ENCODE measurements at places on chromosomes 2 and 18.

- no peak for DNase-seq
Measured at GRCh38 chr2:191158747-191159146, 8.0 kb upstream of the STAT4 start.

DNA sequence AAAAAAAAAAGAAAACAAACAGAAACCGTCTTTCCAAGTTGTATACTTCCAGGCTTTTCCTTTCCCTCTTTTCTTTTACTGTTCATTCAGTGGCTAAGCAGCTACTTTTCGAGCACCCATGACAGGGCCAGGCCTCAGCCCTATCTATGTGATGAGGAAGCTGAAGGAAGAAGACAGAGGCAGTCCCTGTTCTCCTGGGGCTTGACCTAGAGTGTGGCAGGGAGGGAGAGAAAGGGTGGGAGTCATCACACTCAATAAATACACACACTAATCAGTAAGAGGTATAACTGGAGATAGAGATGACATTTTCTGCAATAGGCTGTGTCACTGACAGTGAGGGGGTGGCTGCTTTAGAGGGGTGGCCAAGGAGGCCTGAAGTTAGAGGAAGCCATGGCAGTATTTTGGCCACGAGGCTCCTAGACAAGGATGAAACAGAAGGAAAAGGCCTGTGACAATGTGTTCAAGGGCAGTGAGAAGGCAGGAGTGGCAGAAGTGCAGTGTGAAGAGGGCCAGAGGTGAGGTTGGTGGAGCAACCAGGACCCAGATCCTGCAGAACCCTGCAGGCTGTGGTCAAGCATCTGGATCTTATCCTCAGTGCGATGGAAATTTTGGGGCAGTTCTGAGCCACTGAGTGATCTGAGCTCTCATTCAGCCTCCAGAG, 131.8 kb upstream of the TTC39C start:
- no peak for DNase-seq

DNA sequence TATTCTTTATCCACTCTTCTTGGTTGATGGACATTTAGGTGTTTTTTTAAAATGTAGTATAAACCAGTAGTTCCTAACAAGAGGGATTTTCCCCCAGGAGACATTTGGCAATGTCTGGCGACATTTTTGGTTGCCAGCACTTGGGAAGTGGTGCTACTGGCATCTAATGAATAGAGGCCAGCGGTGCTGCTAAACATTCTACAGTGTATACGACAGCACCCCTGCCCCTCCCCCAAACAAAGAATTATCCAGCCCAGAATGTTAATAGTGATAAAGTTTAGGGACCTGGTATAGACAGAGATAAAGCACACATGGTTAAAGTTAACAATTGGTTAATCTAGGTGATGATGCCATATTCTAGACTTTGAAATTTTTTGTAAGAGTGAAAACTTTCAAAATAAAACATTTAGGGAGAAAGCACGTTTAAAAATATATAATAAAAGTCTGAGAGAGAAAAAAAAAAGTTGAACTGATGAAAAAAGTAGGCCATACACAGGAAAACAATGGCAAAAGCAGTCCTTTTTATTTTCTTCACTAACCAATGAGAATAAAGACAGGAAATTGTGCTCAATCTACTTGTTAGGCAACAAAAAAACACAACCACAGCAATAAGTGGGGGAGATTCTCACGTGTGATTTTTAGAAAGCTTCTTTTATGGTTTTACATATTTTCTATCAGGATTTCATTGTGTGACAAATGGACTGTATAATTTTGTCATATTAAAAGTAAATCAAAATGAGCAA, 14.8 kb downstream of the FBXO48 start:
- DNase-seq = no peak

- DNase-seq = no peak
Measured at GRCh38 chr2:195021711-195022507, 635.1 kb upstream of the SLC39A10 start.

- no peak for DNase-seq
Measured at GRCh38 chr2:233850745-233851144, 3.6 kb downstream of the HJURP start.

DNA sequence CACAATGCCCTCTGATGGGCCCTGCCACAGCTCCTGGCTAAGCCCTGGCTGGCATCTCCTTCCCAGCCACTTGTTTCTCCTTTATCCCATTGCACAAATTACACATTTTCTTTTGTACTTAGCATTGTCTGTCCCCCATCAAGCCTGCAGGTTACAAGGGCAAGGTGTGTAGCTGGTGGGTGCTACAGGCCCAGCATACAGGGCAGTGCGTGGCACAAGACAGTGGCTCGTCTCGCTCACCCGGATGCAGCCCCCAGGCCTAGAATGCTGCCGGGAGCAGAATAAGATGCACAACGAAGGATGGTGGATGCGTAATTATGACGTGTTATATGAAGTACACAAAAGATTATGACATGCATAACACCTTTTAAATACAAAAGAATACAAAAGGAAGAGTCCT, 87.6 kb downstream of the EIPR1 start:
- no peak for DNase-seq

DNA sequence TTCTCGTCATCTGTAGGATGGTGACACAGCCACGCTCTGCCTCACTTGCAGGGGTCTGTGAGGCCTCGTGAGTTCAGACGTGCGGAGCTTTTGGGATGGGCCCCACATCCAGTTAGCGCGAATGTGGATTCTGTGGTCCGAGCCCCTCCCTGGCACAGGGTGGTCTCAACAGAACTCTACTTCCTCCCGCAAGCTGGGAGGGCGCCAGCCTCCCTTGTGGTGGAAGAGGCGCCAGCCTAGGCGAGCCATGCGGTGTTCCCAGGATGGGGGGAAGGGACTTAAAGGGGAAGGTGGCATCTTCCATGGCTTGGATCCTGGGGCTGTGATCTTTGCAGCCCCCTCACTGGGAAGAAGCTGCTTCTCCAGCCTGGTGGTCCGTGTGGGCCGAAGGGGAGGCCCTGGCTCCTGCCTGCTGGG, 1.4 kb downstream of the SNORC start:
- DNase-seq = no peak

GRCh38 chr2:138327967-138328366, 173.6 kb upstream of the SPOPL start:
- DNase-seq = no peak

- DNase-seq = no peak
Measured at GRCh38 chr18:59459369-59460071, 100.5 kb upstream of the LMAN1 start.

DNA sequence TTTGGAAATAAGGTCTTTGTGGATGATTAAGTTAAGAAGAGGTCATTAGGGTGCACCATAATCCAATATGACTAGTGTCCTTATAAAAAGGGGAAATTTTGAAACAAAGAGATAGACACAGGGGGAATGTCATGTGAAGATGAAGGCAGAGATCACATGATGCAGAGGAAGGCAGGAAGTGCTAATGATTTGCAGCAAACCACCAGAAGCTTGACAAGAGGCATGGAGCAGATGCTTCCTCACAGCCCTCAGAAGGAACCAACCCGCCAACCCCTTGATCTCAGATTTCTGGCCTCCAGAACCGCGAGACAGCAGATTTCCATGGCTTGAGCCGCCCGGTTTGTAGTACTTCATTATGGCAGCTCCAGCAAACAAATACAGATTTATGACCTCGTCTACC, 17.4 kb upstream of the SMARCAL1 start:
- no peak for DNase-seq

GRCh38 chr2:217252181-217252580, 392.3 kb upstream of the TNP1 start:
- no peak for DNase-seq

GRCh38 chr2:16635791-16636699, 29.6 kb downstream of the CYRIA start:
- no peak for DNase-seq

DNA sequence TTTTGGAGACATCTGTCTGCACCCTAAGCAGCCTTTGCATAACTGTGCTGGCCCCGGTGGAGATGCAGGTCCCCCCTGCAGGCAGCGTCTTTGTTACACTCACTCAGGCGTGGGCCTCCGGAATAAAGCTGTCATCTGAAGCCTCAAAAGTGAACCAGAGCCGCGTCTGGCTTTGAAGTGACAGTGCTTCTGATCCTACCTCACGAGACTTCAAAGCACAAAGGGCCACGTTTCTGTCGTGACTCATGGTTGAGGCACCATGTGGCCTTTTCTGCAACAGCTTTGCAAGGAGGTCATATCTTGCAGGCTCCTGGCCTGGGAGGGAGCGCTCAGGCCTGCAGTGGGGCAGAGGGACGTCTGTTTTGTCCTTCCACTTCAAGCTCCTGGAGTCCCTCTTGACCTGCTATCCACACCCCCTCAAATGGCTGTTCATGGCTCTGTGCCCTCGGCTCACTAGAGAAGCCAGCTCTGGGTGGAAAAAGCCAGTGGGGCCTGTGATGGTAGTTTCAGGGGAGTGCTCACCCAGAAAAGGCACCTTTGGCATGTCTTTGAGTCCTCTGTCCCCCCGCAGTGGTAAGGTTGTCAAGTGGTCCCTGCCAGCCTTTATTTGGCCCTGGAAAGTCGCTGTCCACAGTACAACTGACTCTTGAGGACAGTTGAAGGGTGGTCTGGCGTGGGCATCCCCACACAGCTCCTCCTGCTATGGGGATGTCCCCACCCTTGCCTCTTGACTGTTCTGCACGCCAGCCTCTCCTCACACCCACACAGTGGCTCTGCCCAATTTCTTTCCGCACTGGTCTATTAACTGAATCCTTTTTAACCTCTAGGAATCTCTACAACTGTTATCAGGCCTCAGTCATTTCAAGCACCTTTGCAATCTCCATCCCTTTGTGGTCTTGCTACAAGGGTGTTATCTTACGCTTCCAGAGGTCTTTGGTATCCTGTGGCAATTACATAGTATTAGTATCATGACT, 19.3 kb downstream of the GPR55 start:
- DNase-seq = no peak

- no peak for DNase-seq
Measured at GRCh38 chr2:109168086-109168485, 39.1 kb downstream of the SH3RF3 start.

- no peak for DNase-seq
Measured at GRCh38 chr2:127515383-127515915, 10.8 kb downstream of the IWS1 start.
